ENCODE measurements at places on chromosomes 2 and 18.

DNA sequence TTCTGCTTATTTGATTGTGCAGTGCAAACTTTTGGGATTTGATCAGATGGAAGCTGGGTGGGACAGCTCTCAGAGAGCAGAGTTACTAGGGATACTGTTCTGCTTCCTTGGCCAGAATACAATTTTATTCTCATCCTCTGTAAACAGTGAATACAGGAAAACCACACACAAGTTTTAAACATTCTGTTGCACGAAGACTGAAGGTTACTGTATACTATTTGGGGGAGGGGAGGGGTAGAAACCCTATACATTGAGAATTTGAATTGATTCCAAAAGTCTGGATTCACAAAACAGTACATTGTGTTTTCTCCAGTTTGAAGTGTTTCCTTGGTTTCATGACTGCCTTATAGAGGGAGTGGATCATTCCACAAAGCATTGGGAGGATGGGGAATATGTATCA, 149.9 kb downstream of the SETBP1 start:
- DNase-seq = no peak

- DNase-seq = no peak
Observed at GRCh38 chr18:9987931-9988330, 74.1 kb downstream of the VAPA start.

GRCh38 chr18:33951031-33951430, 273.7 kb downstream of the NOL4 start:
- no peak for DNase-seq

- no peak for DNase-seq
Observed at GRCh38 chr18:14747513-14748474, at the start of gene ANKRD30B. ANKRD30B (plus strand) TSS chr18:14748172; CDS start chr18:14748420, 248 bp downstream.

GRCh38 chr18:77000527-77000926, 132.1 kb downstream of the MBP start:
- peak; percentile 34 for DNase-seq

DNA sequence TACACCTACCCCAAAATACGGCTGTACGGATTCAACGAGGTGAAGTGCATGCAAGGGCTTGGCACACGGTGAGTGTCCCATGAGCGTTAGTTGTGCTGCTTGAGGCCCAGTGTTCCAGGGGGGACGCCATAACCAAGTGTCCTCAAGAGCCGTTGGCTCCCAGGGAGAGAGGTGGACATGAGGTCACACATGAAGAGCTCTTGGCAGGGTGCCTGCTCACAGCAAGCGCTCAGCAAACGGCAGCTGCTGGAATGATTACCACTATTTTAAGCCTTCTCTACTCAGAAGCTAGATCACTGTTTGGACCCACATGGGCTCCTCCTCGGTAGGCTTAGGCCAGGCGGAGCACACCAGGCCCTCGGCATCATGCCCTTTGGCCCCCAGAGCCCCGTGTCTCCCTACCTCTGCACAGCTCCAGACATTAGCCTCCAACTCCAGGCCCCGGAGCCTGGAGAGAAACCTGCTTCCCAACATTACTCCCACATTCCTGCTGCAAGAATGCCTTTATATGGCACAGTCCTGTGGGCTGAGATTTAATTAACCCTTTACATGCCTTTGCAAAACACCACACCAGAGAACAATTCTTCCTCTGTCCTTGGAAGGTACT, 68.4 kb upstream of the PPP1CB start:
- DNase-seq = no peak
